T-helper 17 cell (primary cell): ENCODE measurements at places on chromosomes 11 and 22. TPM values are rescaled to one million over a fixed set of nuclear protein-coding genes. Genes with fewer than 3 reads are reported as not detected.

DNA sequence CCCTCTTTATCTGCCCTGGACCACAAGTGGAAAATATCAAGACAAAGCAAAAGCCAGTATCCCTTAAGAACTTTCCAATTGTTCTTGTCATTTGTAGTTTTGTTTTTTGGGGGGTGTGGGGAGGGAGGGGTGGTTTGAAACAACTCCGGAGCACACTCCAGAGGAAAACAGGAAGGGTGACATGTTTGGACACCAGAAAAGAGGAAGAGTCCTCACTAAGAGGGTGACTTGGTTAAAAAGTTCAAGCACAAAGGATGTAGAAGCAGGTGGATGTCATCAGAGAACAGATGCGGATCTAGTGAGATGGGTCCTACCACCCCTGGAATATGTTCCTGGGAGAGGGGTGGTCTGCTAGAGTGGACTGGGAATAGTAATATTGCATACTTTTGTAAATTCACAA is 25.8 kb downstream of the ADAMTS8 start:
- DNase-seq, result no peak
- peaks cover 44% of the 10 kb centered on the region for H3K27me3 ChIP-seq
- H3K4me1 ChIP-seq, result peaks cover 19% of the 10 kb centered on the region
- no peak overlapping the region for H3K27ac ChIP-seq

DNA sequence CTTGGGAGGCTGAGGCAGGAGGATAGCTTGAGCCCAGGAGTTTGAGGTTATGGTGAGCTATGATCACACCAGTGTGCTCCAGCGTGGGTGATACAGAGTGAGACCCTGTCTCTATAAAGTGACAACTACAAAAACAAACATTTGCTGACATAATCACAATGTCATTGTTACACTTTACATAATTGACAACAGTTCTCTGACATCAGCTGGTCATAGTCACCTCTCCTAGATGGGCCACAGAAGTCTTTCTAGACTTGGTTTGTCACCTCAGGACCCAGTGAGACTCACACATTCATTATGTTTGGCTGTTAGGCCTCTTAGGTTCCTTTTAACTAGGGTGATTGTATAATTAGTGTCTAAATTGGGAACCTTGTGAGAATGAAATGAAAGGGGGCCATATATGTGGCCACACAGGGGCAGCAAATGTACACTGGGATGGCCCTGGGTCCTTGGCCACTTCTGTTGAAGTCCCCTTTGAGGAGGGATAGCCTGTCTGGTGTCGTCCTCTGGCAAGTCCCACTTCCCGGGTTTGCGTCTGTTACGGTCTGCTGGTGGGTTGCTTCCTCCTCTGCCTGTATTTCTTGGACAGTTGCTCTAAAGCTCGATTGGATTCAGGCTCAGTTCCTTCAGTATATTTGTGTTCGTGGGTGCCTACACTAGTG is 5.8 kb upstream of the PPIL2 start:
- no peaks in the 10 kb centered on the region for H3K36me3 ChIP-seq
- DNase-seq, result no peak
- no peaks in the 10 kb centered on the region for H3K27me3 ChIP-seq
- H3K4me3 ChIP-seq, result no peak overlapping the region

Gene POLD3
- total RNA-seq, result 10.8 TPM

GRCh38 chr11:104881117-104881794 is 17.0 kb downstream of the CASP12 start:
- no peak for DNase-seq
- H3K4me3 ChIP-seq, result no peak overlapping the region
- peaks cover 17% of the 10 kb centered on the region for H3K4me1 ChIP-seq
- H3K27me3 ChIP-seq, result no peaks in the 10 kb centered on the region
- no peaks in the 10 kb centered on the region for H3K36me3 ChIP-seq
- H3K27ac ChIP-seq, result no peak overlapping the region

- no peak overlapping the region for H3K27ac ChIP-seq
- peaks cover 35% of the 10 kb centered on the region for H3K27me3 ChIP-seq
- H3K36me3 ChIP-seq, result no peaks in the 10 kb centered on the region
- H3K4me3 ChIP-seq, result no peak overlapping the region
- H3K4me1 ChIP-seq, result no peaks in the 10 kb centered on the region
- DNase-seq, result no peak
Measured at GRCh38 chr11:33507967-33508366, 192.7 kb downstream of the C11orf91 start.

- peak overlapping the region; percentile 95 for H3K27ac ChIP-seq
- H3K36me3 ChIP-seq, result peaks cover 4% of the 10 kb centered on the region
- H3K27me3 ChIP-seq, result no peaks in the 10 kb centered on the region
- DNase-seq, result no peak
- peak overlapping the region; percentile 90 for H3K4me3 ChIP-seq
- peaks cover 46% of the 10 kb centered on the region for H3K4me1 ChIP-seq
Measured at GRCh38 chr11:63851364-63851763, 12.5 kb downstream of the MARK2 start.

GRCh38 chr11:2675540-2675939 is 24.3 kb downstream of the KCNQ1OT1 start:
- no peaks in the 10 kb centered on the region for H3K36me3 ChIP-seq
- peaks cover 3% of the 10 kb centered on the region for H3K4me1 ChIP-seq
- no peak overlapping the region for H3K27ac ChIP-seq
- H3K27me3 ChIP-seq, result no peaks in the 10 kb centered on the region

Gene WBP2NL
- total RNA-seq, result 1.7 TPM

- H3K27me3 ChIP-seq, result peaks cover 8% of the 10 kb centered on the region
- DNase-seq, result no peak
- no peak overlapping the region for H3K27ac ChIP-seq
- H3K4me3 ChIP-seq, result no peak overlapping the region
Measured at GRCh38 chr11:122186439-122187080, 70.5 kb upstream of the BLID start.

Gene SCGB1D2
- total RNA-seq, result not detected

GRCh38 chr11:22512457-22512856 is 113.2 kb downstream of the FANCF start:
- peaks cover 2% of the 10 kb centered on the region for H3K4me1 ChIP-seq
- peaks cover 60% of the 10 kb centered on the region for H3K27me3 ChIP-seq
- no peak for DNase-seq
- no peak overlapping the region for H3K27ac ChIP-seq

Gene MS4A1
- 0.50 TPM for total RNA-seq

GRCh38 chr11:114166897-114167323 is 107.4 kb downstream of the ZBTB16 start:
- no peaks in the 10 kb centered on the region for H3K27me3 ChIP-seq
- H3K4me1 ChIP-seq, result peaks cover 63% of the 10 kb centered on the region
- DNase-seq, result no peak
- no peaks in the 10 kb centered on the region for H3K36me3 ChIP-seq
- H3K27ac ChIP-seq, result peak overlapping the region; percentile 93
